Activated T-helper 1 cell treated with Interleukin-2 at 50 U/mL for 16 hours (primary cell): ENCODE measurements at places on chromosomes 16 and 17.

- no peak for DNase-seq
Measured at GRCh38 chr17:1192911-1193699, 13.3 kb upstream of the ABR start.

DNA sequence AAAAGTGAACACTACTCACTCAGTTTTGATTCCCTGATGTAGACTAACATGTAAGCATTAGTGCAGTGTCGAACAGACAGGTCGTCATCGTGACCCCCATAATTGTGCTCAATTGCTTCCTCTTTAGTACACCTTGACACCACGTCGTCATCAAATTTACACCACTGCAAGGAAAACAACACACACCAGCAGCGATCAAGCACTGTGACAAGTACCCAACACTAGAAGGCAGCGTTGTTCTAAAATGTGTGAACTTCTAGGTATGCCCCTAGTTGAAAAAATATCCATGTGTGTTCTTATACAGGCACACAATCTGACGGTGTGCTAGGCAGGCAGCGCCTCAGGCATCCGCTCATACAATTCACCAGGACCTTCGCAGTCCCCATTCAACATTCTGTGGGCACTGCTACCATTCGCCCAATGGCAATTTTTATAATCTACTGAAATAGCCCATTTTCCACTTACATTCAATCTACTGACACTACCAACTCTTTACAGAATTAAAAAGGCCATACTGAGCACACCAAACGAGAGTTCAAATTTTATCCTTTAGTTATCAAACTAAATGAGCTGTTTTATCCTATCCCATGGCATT, 23.1 kb downstream of the LITAFD start:
- DNase-seq = no peak

GRCh38 chr17:10094797-10095196, 103.6 kb downstream of the GAS7 start:
- DNase-seq = no peak

GRCh38 chr17:65523853-65524664, 37.4 kb downstream of the AXIN2 start:
- no peak for DNase-seq

DNA sequence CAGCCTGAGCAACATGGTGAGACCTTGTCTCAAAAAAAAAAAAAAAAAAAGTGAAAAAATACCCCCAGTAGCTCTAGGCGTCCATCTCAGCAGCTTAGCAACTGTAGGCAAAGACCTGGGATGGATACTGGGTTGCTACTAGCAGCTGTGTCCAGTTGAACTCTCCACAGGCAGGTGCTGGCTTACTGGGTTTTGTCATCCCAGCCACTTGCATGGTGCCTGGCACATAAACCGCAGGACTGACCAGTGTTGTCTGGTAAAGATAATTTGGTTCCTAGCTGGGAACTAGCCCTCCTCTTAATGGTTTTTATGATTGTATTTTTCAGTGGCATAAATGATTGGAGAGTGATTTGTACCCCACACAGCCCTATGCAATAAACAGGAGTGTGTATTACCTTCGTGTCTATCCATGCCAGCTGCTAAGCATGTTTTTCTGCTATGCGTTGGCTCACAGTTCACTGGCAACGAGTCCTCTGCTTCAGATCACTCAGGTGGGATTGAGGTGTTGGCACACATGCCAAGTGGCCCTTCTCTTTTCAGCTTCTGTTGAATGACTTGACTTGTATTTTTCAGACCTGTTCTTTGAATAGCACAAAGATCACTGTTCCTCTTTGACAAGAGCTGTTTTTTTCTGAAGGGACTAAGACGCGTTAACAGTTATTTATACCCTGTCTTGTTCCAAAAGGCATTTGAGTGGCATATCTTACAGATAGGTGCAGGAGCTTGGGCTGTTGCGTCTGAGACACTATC, 352.9 kb downstream of the SNX29 start:
- no peak for DNase-seq

GRCh38 chr17:62093188-62094155, 28.4 kb upstream of the MED13 start:
- DNase-seq = no peak

DNA sequence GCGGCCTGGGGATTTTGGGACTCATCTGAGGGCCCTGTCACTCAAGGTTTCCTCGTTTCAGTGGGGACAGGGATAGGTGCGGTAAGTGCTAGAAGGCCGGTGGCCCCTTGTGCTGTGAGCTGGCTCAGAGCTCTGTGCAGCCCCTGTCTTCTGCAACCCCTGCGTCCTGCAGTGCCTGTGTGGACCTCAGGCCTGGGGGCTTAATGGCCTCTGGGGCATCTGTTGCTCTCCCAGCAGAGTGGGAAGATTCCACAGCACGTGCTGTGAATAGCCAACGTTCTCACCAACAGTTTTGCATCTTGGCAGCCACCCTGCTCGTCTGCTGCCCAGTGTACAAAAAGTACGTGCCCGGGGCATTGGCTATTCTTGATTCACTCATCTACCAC, 4.9 kb downstream of the FOXC2 start:
- DNase-seq = no peak

GRCh38 chr17:2251098-2251497, 52.5 kb downstream of the SMG6 start:
- DNase-seq = no peak

DNA sequence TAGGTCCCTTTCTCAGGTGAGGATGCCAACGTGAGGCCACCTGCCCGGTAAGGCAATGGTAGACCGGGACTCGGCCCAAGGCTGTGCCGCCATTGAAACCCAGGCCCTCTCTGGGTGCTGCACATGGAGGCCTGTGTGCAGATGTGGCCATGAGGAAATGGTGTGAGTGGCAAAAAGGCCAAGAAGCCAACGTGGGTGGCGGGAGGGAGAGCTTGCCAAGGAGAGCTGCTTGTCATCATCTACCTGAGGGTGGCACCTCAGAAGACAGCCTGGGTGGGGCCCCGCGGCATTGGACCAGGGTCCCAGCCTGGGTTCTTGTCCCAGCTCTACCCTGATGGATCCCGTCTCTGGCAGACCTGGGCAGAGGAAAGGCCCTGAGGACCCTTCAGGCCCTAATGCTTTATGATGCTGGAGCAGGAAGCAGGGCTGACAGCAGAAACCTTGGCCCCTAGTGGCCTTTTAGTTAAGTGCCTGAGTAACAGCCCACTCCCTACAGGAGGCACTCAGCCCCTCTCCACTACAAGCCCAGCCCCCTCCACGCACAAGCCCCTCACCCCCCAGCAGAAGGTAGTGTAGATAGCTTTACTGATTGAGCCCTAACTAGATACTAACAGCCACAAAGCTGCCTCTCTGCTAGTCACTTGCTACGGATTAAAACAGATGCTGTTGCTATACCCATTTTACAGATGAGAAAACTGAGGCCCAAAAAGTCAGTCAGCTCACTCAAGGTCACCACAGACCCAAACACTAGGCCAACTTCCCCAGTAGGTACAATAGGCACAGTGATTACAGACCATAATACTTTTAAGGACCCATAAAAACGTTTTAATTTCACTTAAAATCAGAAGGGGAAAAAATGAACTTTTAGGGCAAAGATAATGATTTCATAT, 26.2 kb upstream of the KIFC3 start:
- no peak for DNase-seq

GRCh38 chr17:66605541-66605940, 229.4 kb upstream of the CACNG5 start:
- DNase-seq = no peak

GRCh38 chr16:49681217-49681883, 174.6 kb downstream of the ZNF423 start:
- no peak for DNase-seq

- no peak for DNase-seq
Measured at GRCh38 chr16:29192329-29193247, 207.7 kb downstream of the LAT start.

DNA sequence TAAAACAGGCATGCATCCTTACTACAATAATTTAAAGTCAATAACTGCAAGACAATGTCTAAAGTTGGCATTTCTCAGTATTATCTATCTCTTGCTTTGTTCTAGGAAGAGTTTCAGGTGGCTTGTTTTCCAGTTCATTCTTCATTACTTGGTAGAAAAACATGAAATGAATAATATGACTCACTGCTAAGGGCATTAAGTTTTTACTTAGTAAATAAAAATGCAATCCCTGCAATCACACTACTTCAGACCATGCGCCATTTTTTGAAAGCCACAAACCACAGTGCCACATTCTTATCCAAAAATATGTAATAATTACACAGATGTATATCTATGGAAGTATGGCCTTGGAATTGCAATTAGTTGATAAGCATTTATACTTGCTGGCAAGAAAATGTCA, 55.4 kb downstream of the CREBBP start:
- no peak for DNase-seq

DNA sequence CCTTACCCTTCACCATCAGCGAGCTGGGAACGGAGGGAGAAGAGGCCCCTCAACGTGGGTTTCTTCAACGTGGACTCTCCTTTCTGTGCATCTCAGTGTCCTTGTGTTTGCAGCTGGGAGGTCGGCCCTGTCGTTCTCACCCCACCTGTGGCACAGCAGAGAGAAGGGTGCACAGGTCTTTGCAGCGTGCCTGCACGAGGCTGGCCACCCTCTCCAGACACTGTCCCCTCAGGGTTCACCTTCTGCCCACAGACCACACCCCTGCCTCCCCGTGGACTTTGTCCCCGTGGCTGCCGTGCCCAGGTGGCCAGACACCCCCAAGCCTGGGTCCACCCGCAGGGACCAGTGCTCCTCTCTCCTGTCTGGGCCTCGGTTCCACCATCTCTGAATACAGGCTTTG, 7.3 kb upstream of the WDR45B start:
- no peak for DNase-seq

DNA sequence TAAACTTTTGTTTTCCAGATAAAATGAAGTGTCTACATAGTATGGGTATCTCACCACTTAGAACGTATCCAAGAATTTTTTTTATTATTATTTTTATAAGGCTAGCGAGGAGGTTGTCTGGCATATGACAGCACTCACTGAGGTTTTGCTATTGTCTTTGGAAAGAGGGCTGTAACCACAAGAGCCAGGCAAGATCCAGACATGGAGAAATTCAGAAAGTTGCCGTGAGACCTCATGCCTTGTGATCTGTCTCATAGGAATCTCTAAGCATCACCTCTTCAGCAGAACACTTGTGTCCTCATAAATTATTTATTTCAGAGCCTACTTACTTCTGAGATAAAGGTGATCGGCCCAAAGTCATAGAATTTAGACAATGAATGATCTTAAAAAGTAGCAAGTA, 410.8 kb downstream of the CDH11 start:
- DNase-seq = no peak

- no peak for DNase-seq
Measured at GRCh38 chr17:69187294-69187693, 41.3 kb downstream of the ABCA10 start.

- peak; percentile 60 for DNase-seq
Measured at GRCh38 chr17:67245073-67245693, at the start of gene HELZ. HELZ (minus strand) TSS chr17:67245196; CDS start chr17:67218804, 26,392 bp downstream.

DNA sequence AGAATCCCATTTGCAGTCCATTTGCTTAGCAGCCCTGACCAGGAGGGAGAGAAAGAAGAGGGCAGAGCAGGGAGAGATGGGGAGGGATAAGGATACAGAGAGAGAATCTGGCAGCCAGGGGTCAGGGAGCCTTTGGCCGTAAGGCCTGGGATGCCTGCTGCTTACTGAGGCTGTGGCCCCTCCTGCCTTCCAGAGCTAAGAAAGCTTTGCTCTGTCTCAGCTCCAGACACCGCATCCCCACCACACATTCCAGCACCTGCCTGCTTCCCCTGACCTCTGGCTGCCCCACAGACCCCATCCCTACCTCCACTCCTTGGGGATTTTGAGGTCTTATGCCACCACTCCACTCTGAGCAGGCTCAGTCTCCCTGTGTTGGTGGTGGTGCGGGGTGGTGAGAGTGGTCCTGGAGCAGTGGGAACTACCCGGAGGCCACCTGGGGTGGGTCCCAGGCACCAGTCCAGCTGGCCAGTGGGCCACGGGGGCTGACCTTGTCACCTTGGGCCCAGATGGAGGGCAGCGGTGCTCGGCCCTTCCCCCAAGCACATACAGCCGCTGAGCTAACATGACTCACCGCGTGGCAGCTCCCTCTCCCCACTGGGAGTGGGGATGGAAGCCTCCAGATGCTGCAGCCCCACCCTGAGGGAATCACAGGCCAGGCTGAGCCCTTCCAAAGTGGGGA, 58.3 kb downstream of the RAI1 start:
- DNase-seq = no peak

DNA sequence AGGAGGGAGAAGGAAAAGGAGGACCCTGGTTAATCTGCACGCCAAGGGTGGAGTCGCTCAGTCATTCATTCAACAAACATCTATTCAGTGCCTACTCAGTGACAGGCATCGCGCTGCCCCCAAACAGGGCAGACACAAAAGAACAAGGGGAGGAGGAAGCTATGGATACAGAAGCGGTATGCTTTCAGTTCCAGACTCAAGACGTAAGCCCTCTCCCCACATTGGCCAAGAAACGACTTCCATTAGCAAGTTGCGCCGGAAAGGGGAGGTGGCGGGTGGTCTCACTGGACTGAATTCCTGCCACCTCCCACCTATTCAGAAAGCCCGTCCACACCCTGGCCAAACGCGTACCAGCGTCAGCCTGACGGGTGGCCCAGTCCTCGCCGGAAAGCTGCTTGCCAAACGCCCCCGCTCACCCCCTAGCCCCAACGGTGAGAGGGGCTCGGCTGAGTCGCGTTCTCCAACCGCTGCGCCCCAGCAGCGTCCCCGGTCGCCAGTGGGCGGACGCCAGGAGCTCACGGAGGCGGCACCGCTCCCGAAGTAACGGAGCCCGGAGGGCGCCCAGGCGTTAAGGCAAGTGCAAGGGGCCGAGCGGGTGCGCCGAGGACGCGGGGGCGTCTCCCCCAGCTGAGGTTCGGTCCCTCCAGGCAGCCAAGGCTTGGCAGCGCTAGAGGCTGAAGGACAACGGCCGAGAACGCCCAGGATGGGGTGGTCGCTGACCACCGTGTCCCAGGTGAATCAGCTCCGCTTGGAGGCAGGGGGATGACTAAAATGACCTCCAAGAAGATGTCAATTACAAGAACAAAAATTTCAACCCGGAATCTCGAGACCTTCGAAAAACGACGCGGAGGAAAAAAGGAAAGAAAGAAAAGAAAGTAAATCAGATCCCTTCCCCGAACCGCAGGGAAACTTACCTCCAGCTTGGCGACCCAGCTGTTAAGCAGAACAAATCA, 470.7 kb downstream of the SOX9 start:
- no peak for DNase-seq

DNA sequence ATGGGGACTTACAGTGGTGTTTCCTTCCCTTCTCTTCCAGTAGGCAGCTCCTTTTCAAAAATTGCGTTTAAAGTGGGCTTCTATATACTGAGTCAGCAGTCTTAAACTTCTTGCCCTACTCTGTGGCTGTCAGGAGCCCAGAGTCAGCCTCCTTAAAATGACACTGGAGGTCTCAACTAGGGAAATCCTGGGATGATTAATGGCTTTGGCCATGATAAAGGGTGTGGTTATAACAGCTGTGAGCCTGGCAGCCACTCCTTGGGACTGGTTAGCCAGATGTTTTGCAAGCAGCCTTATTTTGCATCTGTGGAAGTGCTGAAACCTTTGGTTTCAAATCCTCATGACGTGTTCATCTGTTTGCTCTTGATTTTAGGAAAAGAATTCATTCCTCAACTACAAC, 25.0 kb downstream of the TAC4 start:
- no peak for DNase-seq

GRCh38 chr17:61402978-61403800, 3.5 kb downstream of the TBX2 start:
- no peak for DNase-seq

GRCh38 chr16:76777721-76778465, 413.1 kb upstream of the MON1B start:
- DNase-seq = no peak

- no peak for DNase-seq
Measured at GRCh38 chr17:81254955-81255717, 16.0 kb downstream of the NDUFAF8 start.

GRCh38 chr17:4636474-4637100, 4.9 kb downstream of the ALOX15 start:
- DNase-seq = no peak
